Caco-2 (cell line): ENCODE measurements at places on chromosomes 5 and 9. TPM values are rescaled to one million over a fixed set of nuclear protein-coding genes. Genes with fewer than 3 reads are reported as not detected.

DNM1 gene
- 3.9 and 5.2 TPM in 2 replicates for total RNA-seq

- no peak for DNase-seq
- no peak overlapping the region for H3K27ac ChIP-seq
- H3K4me3 ChIP-seq = no peak overlapping the region
- H3K27me3 ChIP-seq = no peaks in the 10 kb centered on the region
- no peaks in the 10 kb centered on the region for H3K36me3 ChIP-seq
Measured at GRCh38 chr9:119268985-119269384, 100.2 kb downstream of the BRINP1 start.

RAD1 gene
- total RNA-seq = 29.1 and 34.4 TPM in 2 replicates

NMUR2 gene
- total RNA-seq = 0.57 and 1.00 TPM in 2 replicates

- H3K4me3 ChIP-seq = no peak overlapping the region
- H3K27me3 ChIP-seq = no peaks in the 10 kb centered on the region
- H3K4me1 ChIP-seq = peaks cover 26% of the 10 kb centered on the region
- no peaks in the 10 kb centered on the region for H3K36me3 ChIP-seq
- peak; percentile 69 for DNase-seq
Measured at GRCh38 chr9:129276486-129277230, 98.6 kb upstream of the IER5L start.

DNA sequence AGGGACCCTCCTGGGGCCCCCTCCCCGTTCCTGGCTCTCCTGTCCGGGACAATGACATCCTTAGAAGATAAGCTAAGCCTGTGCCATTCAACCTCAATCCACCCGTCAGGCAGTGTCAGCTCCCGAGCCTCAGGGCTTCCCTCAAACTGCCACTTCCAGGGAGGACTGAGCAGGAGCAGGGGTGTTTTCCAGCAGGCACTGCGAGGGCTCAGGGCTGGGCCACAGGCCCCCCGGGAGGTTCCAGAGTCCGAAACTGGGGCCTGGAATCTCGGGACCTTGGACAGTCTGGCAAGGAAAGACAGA is 26.2 kb downstream of the LHX3 start:
- H3K27me3 ChIP-seq = no peaks in the 10 kb centered on the region
- no peaks in the 10 kb centered on the region for H3K36me3 ChIP-seq
- peak overlapping the region; percentile 19 for H3K27ac ChIP-seq
- H3K4me3 ChIP-seq = no peak overlapping the region
- H3K4me1 ChIP-seq = 0 out of 2 replicates have a peak, but pooled peaks cover 10% of the 10 kb centered on the region

PCSK5 gene
- total RNA-seq = 10.9 and 13.0 TPM in 2 replicates

GRCh38 chr9:128940271-128940921 is 7.0 kb downstream of the DOLK start:
- no peaks in the 10 kb centered on the region for H3K27me3 ChIP-seq
- no peak overlapping the region for H3K4me3 ChIP-seq

IGFBPL1 gene
- total RNA-seq = 1.3 and 1.6 TPM in 2 replicates

NDFIP1 gene
- total RNA-seq = 49.0 and 51.6 TPM in 2 replicates

FOXI1 gene
- 0.14 and 0.39 TPM in 2 replicates for total RNA-seq

GAPT gene
- not detected in 2 replicates for total RNA-seq

NRG2 gene
- 0.59 TPM in 1 of 2 replicates, not detected in the other for total RNA-seq

DNA sequence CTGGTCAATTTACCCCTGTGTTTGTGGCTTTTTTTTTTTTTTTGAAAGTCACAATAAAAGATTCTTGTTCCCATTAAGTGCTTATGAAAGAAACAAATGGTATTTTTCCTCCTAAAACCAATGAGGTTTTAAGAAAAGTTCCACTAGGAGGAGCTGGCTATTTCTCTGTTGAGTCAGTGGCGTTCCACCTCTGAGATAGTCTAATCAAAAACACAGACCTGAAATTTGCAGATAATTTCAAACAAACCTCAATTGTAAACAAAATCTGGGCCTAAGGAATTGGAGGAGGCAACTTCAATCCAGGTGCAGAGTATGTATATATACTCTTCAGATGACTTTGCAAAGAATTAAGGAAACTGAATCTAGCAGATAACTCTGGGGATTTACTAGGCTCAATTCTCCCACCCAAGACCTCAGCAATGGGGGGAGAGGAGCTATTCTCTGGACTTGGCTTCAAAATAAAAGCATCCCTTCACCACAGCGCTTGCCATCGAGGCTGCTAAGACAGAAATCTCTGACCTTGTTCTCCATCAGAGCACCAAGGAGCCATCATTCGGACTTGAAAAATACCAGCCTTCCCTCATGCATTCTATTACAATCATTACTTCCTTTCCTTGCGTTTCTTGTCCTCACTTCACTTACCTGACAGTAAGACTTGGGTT is 52.4 kb downstream of the FANCC start:
- no peak for DNase-seq
- no peaks in the 10 kb centered on the region for H3K36me3 ChIP-seq
- no peak overlapping the region for H3K27ac ChIP-seq
- no peak overlapping the region for H3K4me3 ChIP-seq
- no peaks in the 10 kb centered on the region for H3K27me3 ChIP-seq

HMGCR gene
- total RNA-seq = 164 and 167 TPM in 2 replicates

- no peak overlapping the region for H3K4me3 ChIP-seq
- no peaks in the 10 kb centered on the region for H3K27me3 ChIP-seq
- no peaks in the 10 kb centered on the region for H3K4me1 ChIP-seq
- H3K27ac ChIP-seq = no peak overlapping the region
- no peak for DNase-seq
- H3K36me3 ChIP-seq = no peaks in the 10 kb centered on the region
Measured at GRCh38 chr9:3867196-3867595, 341.4 kb upstream of the RFX3 start.

DNA sequence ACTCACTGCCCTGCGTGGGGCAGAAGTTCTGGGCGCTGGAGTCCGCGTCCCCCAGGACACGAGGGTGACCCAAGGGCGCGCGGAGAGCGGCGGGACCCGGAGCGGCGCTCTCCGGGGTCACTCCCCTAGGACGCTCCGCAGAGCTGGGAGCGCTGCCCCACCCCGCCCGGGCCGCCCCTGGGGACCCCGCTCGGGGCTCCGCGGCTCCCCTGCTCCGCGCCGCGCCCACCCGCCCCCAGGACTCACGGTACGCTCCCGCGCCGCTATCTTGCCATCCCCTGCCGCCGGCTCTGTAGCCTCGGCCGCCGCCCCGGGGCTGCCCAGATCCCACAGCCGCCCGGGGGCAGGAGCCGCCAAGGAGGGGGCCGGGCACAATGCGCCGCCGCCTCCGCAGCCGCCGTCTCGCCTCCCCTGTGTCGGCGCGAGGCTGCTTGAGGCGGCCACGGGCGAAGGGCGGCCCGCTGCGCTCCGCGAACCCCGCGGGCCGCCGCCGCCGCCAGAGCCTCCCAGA is 303 bp downstream of the LIFR start:
- no peaks in the 10 kb centered on the region for H3K27me3 ChIP-seq
- no peaks in the 10 kb centered on the region for H3K36me3 ChIP-seq
- DNase-seq = no peak

DNA sequence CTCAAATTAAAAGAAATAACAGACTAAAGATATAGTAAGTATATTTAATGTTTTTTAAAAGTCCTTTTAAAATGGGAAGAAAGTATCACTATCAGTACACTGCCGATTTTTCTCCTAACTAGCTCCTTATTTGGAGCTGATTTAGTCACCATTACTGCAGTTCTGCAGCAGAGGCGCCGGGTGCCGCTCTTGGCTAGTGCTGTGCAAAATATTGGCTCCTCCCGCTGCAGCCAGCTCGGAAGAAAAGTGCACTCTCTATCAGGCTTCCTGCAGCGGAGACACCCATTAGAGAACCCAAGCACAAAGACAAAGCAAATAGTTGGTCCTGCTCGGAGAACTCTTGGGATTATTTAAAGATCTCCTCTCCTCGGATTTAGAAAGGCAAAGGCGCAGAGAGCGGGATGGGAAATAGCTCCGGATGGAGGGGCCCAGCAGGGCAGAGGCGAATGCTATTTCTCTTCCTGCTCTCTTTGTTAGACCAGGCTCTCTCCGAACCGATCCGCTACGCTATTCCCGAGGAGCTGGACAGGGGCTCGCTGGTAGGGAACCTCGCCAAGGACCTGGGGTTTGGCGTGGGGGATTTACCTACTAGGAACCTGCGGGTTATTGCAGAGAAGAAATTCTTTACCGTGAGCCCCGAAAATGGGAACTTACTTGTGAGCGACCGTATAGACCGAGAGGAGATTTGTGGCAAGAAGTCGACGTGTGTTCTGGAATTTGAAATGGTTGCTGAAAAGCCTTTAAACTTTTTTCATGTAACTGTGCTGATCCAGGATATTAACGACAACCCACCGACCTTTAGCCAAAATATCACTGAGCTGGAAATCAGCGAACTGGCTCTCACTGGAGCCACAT is at the start of gene PCDHGB3:
Gene PCDHGB3 (plus strand): TSS at position 249 of the 855 bp plus-strand sequence. CDS start 153 bp downstream, at position 402.
- no peaks in the 10 kb centered on the region for H3K4me1 ChIP-seq
- H3K27ac ChIP-seq = no peak within 1 kb of the TSS
- no peaks in the 10 kb centered on the region for H3K27me3 ChIP-seq
- no peak for DNase-seq
- H3K36me3 ChIP-seq = no peaks in the 10 kb centered on the region
- H3K4me3 ChIP-seq = no peak within 1 kb of the TSS

DNA sequence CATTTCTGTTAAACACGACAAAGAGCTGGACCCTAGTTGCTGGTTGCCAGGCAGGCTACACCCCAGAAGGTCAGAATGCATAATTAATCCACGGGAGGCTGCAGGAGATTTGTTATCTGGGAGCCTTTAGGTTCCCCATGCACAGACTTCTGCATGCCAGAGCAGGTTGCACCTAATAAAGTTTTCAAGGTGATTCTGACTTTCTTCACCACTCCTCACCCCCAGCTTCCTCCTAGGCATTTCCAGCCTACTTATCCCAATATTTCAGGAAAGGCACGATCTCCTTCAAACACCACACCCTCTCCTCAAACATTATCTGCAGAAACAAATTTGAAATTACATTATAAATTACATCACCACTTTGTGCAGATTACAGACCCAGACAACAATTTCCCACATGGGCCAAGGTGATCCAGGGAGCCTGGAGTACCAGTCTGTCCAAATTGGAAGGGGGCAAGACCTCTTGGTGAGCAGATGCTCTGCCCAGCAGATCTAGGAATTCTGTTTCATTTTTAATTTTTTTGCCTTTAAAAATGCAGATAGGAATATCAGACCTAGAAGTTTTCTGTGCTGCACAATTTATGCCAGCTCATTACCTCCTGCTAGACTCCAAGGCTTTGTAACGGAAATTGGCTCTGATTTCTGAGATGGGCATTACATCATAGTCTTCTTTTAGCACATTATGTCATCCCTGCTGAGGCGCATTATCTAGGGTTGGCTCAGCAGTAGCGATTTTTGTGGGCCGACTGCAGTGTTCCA is 363.4 kb upstream of the SLC30A5 start:
- H3K4me1 ChIP-seq = no peaks in the 10 kb centered on the region
- no peaks in the 10 kb centered on the region for H3K36me3 ChIP-seq
- no peak overlapping the region for H3K27ac ChIP-seq
- DNase-seq = no peak

DNA sequence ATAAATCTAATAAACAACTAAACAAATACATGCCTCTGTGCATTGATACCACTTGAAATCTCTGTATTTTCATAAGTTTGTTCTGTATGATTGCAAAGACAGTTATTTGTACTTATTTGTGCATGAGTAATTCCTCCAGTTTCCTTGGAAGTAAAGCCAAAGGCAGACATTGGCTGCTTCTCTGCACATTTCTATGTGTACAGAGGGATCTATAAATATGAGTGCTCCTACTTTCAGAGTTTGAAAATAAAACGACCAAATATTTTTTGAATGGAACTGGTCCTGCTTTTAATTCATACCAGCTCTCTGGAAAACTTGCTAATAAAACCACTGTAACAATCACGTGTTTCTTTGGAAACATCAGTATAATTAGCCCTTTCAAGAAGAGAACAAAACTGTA is 306.5 kb downstream of the MAN2A1 start:
- H3K4me1 ChIP-seq = peaks cover 7% of the 10 kb centered on the region
- no peaks in the 10 kb centered on the region for H3K27me3 ChIP-seq
- no peak for DNase-seq
- no peak overlapping the region for H3K4me3 ChIP-seq
- H3K36me3 ChIP-seq = no peaks in the 10 kb centered on the region

GRCh38 chr9:136690104-136690805 is 3.0 kb upstream of the AGPAT2 start:
- no peak for DNase-seq
- H3K4me3 ChIP-seq = no peak overlapping the region

GRCh38 chr9:78272307-78272706 is 24.6 kb upstream of the PSAT1 start:
- no peaks in the 10 kb centered on the region for H3K4me1 ChIP-seq
- H3K36me3 ChIP-seq = no peaks in the 10 kb centered on the region
- no peaks in the 10 kb centered on the region for H3K27me3 ChIP-seq
- no peak for DNase-seq

DNA sequence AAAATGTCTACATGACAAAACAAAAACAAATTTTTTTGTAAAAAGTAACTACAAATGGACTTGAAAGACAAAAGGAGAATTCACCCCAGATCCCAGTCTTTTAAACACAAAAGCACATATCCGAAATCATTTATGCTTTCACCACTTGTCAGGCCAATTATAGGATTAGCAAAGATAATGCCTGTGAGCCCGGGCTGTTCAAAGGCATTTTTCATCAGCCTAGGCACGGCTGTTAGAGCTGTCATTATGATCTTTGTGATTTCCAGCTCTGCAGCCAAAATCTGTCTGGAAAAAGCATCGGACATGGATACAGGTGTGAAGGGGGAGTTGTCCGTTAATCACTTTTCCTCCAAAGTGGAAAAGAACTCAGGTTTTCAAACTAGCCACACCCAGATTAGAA is 23.6 kb upstream of the RAB14 start:
- H3K4me3 ChIP-seq = no peak overlapping the region
- no peak for DNase-seq
- no peaks in the 10 kb centered on the region for H3K36me3 ChIP-seq
- no peaks in the 10 kb centered on the region for H3K4me1 ChIP-seq
- no peaks in the 10 kb centered on the region for H3K27me3 ChIP-seq
- H3K27ac ChIP-seq = no peak overlapping the region

DNA sequence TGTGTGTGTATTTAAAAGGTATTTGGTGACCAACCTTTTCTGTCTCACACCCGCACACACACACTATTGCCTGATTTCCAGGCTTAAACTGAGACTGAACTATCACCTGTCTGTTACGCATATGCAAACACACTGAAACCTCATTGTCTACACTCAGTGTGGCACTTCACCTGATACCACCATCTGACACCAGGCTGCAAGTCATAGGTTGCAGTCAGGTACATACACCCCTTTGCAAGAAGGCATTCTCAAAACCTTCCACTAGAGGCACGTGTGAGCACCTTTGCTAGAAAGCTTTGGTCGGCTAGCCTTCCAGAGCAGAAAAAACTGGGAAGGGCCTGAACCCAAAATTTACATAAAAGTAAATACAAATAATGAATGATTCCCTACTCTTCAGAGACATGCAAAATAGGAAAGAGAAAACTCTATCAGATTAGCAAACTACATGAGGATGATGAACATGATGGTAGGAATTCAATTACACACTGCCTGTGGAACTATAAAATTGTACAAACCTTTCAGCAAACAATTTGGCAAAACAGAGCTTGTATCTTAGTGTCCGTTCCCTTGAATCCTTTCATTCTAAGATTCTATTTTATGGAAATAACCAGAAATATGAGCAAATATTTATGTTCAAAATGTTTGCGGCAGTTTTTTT is 5.9 kb upstream of the FOXD1 start:
- peaks cover 4% of the 10 kb centered on the region; the same call in 1 of the 2 replicates for H3K4me1 ChIP-seq
- H3K27ac ChIP-seq = no peak overlapping the region
- DNase-seq = peak; percentile 83
- peaks cover 3% of the 10 kb centered on the region for H3K27me3 ChIP-seq
- H3K4me3 ChIP-seq = no peak overlapping the region
